ENCODE measurements at places on chromosomes 5 and 9. TPM values are rescaled to one million over a fixed set of nuclear protein-coding genes. Genes with fewer than 3 reads are reported as not detected.

- no peak for DNase-seq
Observed at GRCh38 chr5:38612851-38613250, 56.4 kb upstream of the LIFR start.

DNA sequence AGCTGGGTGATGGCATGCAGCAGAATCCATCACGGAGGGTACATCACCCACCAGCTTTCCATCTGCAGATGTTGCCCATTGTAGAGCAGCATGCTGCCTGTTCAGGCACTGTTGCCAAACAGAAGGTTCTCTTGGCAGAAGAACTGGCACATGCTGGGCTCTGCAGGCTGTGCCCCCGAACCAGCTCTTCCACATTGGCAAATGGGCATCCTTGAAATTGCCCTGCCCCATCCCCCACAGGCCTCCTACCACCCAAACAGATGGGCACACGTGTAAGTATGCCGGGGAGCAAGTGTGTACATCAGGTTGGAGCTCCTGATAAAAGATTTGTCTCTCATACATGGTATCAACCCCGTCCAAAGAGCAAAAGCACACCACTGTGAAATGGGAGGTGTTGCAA is 220.3 kb upstream of the TAS2R1 start:
- no peak for DNase-seq

BAAT gene
- not detected for total RNA-seq

GRCh38 chr5:55853818-55854217 is 2.7 kb downstream of the IL31RA start:
- peak; percentile 45 for DNase-seq

DNA sequence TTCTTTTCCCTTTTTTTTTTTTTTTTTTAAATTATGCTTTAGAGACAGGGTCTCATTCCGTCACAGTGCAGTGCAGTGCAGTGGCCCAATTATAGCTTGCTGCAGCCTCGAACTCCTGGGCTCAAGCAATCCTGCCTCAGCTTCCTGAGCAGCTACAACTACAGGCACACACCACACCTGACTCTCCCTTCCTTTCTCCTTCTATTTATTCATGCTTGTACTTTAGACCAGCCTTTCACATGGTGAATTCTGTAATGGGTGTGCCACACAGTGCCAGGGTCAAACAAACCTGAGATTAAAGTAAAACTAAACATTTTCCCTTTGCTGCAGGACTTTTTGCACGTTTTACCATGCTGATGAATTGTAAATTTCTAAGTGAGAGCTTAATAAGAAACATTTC is 8.0 kb downstream of the SH3RF2 start:
- DNase-seq: no peak

GRCh38 chr5:14156290-14156649 is 13.1 kb downstream of the TRIO start:
- DNase-seq: no peak

GRCh38 chr5:90359073-90359920 is 50.3 kb downstream of the CETN3 start:
- DNase-seq: no peak

- DNase-seq: no peak
Observed at GRCh38 chr9:90735952-90736351, 65.7 kb upstream of the SYK start.
